ENCODE measurements at places on chromosomes 11 and 22. TPM values are rescaled to one million over a fixed set of nuclear protein-coding genes. Genes with fewer than 3 reads are reported as not detected.

ACTN3 gene
- total RNA-seq = 33.0 TPM

DNA sequence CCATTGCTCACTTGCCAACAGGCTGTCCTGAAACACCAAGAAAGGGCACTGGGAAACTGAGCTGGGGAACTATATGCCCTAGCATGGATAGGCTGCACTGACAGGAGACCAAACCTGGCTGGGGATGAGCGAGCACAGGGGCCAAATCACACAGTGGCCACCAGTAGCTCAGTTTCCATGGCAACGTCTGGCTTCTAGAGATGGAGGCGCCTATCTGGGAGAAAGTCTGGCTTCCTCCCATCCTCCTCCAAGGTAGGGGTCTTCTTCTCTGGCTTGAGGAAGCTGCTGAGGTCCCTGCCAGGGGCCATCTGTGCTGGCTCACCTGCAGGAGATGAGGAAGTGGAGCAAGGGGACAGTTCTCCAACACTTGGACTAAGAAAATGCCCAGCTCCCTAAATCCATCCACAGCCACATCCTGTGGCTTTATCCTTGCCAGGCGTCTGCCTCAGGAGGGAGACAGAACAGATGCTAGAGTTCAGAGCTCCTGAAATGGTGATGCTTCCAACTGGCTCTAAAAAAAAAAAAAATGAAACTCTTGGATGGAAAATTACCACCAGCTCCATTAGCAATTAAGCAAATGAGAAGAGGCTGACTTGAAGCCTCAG lies 48.3 kb downstream of the SYT13 start:
- no peaks in the 10 kb centered on the region for H3K36me3 ChIP-seq
- H3K4me1 ChIP-seq = no peaks in the 10 kb centered on the region
- H3K27me3 ChIP-seq = no peaks in the 10 kb centered on the region
- peak; percentile 55 for DNase-seq
- no peak overlapping the region for H3K4me3 ChIP-seq

DNA sequence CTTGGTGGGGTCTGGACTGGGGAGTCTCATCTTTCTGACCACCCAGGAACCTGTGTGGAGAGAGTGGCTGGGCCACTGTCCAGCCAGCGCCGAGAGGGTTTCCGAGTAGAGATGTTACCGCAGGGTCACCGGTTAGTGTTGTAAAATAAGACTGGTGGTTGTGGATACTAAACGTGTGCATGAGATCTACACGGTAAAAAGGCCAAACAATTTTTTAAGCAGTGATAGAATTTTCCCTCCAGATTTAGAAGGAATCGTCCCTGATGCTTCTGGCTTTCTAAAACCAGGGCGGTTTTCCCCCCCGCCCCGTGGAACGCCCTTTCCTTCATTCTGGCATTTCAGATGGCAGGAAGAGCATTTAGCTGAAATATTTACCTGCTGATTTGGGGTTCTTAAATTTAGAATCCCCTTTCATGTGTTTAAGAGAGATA lies 72.6 kb upstream of the PPARA start:
- no peaks in the 10 kb centered on the region for H3K4me1 ChIP-seq
- no peak overlapping the region for H3K4me3 ChIP-seq
- no peak overlapping the region for H3K27ac ChIP-seq
- H3K27me3 ChIP-seq = peaks cover 56% of the 10 kb centered on the region
- no peaks in the 10 kb centered on the region for H3K36me3 ChIP-seq

- no peaks in the 10 kb centered on the region for H3K36me3 ChIP-seq
- DNase-seq = peak; percentile 58
- H3K4me1 ChIP-seq = peaks cover 15% of the 10 kb centered on the region
- H3K4me3 ChIP-seq = no peak overlapping the region
Observed at GRCh38 chr22:28736301-28737155, 5.1 kb downstream of the CHEK2 start.

GRCh38 chr11:112599856-112600533 lies 339.3 kb upstream of the PLET1 start:
- H3K27me3 ChIP-seq = no peaks in the 10 kb centered on the region
- no peaks in the 10 kb centered on the region for H3K36me3 ChIP-seq
- no peak for DNase-seq
- peaks cover 9% of the 10 kb centered on the region for H3K4me1 ChIP-seq
- H3K4me3 ChIP-seq = no peak overlapping the region
- H3K27ac ChIP-seq = no peak overlapping the region

DNA sequence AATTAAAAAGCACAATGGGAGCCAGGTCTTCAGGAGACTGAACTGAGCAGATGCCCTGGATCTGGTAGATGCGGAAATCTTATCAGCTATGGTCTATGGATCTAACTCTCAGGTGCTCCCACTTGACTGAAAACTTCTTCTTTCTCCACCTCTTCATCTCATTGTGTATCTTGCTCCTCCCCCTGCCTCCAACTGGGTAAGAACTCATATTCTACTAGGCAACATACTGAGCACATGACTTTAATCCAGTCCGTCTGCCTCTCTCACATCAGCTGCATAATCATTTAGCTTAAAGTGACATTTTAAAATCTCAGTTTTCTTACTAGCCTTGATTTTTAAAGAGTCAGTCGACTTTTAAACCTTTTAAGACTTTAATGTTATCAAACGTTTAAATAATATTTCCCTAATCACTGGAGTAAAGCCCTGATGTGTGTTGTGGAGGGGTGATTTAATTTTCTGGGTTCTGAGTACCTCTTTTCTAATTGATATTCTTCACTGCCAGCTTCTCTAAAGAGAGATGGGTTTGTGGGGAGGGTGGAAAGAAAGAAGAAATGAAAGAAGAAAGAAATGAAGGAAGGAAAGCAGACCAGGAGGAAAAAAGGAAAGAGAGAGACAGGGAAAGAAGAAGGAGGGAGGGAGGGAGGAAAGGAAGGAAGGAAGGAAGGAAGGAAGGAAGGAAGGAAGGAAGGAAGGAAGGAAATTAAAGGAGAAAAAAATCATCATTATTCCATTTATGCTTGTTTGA lies 592.8 kb upstream of the ARHGAP42 start:
- no peaks in the 10 kb centered on the region for H3K36me3 ChIP-seq
- no peak overlapping the region for H3K4me3 ChIP-seq
- DNase-seq = no peak
- no peak overlapping the region for H3K27ac ChIP-seq
- peaks cover 6% of the 10 kb centered on the region for H3K4me1 ChIP-seq

DNA sequence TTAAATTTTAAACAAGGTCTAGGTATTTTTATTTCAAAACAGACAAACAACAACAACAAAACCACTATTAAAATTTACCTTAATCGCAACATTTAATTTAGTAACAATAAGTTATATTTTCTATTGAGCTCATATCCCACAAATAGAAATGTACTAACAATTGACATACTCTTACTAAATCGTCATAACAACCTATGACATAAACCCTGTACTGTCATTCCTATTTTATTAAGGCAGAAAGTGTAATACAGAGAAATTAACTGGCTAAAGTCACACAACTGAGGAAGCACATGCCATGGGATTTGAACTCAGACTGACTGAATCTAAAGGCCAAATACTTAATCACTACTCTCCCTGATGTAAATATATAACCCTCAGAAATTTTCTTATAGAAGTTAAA lies 3.0 kb downstream of the KIF18A start:
- H3K4me3 ChIP-seq = no peak overlapping the region
- no peak overlapping the region for H3K27ac ChIP-seq
- no peaks in the 10 kb centered on the region for H3K36me3 ChIP-seq
- no peaks in the 10 kb centered on the region for H3K27me3 ChIP-seq
- DNase-seq = no peak
